ENCODE measurements at places on chromosomes 3 and 15. TPM values are rescaled to one million over a fixed set of nuclear protein-coding genes. Genes with fewer than 3 reads are reported as not detected.

GRCh38 chr3:31173118-31173718, 278.8 kb upstream of the GADL1 start:
- DNase-seq = no peak

OCA2 gene
- polyA plus RNA-seq = 9.2 TPM

ROPN1 gene
- 0.18 TPM for polyA plus RNA-seq

- DNase-seq = no peak
Observed at GRCh38 chr15:69061414-69061842, 46.9 kb downstream of the NOX5 start.

TTLL3 gene
- 28.2 TPM for polyA plus RNA-seq

GRCh38 chr3:132317229-132317948, at the start of gene ACP3:
Gene ACP3 (plus strand): TSS chr3:132317407. CDS start chr3:132317457, 50 bp downstream.
- peak; percentile 70 for DNase-seq

DNA sequence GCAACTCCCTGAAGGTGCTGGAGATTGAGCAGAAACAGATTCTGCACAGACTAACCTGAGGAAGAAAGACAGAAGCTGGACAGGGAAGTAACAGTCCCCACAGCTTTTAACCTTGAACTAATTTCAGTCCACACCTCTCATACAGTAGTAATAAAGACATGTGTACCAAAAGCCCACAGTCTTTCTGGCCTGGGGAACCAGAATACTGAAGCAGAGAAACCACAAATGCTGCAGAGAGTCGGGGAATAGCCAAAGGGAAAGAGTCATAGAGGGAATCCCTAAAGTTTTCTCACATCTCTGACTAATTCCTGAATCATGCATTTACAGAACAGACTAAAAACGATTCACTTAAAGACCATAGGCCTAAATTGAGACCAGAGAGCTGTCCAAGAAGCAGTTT, 503.4 kb upstream of the NECTIN3 start:
- no peak for DNase-seq

HGD gene
- polyA plus RNA-seq = 83.1 TPM

GRCh38 chr3:66115858-66116654, 77.3 kb upstream of the MAGI1 start:
- no peak for DNase-seq

PTH1R gene
- polyA plus RNA-seq = 181 TPM

ENTPD3 gene
- 3.0 TPM for polyA plus RNA-seq

DNA sequence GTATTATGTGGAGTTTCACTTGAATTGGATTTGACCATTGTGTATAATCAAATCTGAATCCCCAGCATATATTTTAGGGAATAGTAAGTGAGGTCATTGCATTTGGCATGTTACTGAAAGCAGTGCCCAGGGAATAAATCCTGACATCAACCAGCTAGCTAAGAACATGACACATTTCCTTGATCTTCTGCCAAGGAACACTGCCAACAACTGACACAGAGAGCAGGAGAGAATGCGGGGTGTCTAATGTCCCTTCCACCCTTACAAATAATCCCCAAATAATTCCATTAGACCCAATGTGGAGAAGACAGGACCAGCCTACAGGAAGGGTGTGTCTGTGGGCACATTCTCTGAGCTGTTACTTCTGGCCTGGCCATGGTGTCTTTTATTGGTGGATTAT, 30.6 kb upstream of the UBE3A start:
- no peak for DNase-seq

GRCh38 chr3:99902091-99902490, 84.4 kb downstream of the CMSS1 start:
- no peak for DNase-seq

DNA sequence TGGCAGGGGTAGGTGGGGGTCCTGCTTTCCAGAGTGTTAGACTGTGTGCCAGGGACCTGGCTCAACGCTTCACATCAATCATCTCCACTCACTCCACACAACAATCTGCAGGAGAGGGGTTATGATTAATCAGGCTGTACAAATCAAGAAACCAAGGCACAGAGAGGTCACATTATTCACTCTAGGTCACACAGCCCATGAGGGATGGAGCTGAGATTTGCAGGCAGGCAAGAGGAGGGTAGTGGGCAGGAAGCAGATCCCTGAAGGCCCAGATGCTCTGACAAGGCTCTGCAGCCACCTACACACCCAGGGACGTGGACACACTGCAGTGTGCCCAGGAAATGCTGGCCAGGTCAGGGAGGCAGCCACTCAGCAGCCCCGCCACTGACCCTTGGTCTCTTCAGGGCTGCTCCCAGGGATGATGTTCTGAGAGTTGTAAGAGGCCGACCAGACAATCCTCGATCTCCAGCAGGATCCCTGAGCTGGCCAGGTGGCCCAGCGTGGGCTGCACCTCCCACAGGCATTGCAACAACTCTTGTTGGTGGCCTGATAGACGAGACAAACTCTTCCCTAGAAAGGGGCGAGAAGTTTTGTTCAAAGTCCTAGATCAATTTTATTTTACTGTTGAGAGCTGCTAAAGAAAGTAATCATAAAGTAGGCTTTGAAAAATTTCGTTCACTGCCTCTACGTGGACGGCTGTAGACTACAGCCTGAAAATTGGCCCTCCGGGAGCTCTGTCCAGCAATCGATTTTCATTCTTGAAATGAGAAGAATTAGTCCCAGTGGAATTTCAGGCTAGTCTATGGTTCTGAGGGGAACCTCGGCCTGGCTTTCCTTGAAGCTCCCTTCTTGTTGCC, 4.2 kb upstream of the SLC6A6 start:
- no peak for DNase-seq

DNA sequence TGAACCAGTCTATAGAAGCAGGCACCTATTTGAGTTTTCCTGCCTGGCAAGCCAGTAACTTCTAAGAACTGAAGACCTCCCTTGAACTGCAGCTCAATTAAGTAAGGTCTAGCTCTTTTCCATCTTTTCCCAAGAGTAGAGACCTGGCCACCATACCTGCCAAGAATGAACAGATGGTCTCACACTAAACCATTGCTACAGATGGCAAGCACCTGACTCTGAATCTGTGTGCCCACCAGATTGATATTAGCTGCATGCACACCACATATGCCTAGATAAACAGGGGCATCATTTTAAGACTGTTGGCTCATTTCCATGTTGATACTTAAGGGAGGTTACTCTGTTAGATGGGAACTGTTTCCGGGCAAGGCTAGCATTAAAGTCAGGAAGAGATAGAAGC, 34.8 kb upstream of the GSK3B start:
- DNase-seq = no peak

ARHGAP31 gene
- polyA plus RNA-seq = 12.2 TPM

INTS14 gene
- 45.4 TPM for polyA plus RNA-seq

DNA sequence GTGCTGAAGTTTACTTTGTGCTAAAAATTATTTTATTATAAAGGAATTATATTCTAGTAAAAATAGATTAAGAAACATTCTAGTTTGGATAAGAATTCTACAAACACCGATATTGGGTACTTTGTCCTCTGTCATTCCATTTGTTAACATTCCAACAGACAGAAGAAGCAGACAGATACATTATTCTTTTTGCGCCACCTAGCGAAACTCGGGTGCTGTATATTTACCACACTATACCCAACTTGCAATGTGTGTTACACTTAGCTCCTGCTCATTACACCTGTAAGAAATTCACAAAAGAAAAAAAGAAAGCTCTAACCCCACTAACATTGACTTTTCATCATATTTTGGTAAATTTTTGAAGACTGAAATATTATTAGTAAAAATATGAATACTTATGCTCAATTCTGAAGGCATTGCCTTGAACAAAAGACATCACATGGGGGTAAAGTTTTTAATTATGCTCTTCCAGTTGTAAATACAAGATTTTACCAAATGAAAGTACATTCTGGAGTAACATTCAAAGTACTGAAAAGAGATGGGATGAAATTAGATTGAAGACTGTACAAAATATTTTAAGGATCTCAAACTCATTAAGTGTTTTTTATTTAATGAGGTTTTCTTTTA, 136.5 kb upstream of the MLF1 start:
- DNase-seq = peak; percentile 9

DNA sequence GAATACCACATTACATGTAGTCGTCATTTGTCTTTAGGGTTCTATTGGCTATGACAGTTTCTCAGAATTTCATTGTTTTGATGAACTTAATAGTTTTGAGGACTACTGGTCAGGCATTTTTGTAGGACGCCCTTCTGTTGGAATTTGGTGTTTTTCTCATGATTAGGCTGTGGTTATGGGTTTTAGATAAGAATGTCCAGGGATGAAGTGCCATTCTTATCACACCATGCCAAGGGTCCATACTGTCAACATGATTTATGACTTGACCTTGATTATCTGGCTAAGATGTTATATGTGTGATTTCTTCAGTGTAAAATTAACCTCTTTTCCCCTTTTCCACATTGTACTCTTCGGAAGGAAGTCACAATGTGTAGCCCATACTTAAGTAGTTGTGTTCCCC, 135.3 kb downstream of the DIPK2A start:
- no peak for DNase-seq

GRCh38 chr3:16801223-16801622, 83.5 kb upstream of the PLCL2 start:
- DNase-seq = no peak

SAMD7 gene
- not detected for polyA plus RNA-seq

TMEM40 gene
- polyA plus RNA-seq = 2.0 TPM

DNA sequence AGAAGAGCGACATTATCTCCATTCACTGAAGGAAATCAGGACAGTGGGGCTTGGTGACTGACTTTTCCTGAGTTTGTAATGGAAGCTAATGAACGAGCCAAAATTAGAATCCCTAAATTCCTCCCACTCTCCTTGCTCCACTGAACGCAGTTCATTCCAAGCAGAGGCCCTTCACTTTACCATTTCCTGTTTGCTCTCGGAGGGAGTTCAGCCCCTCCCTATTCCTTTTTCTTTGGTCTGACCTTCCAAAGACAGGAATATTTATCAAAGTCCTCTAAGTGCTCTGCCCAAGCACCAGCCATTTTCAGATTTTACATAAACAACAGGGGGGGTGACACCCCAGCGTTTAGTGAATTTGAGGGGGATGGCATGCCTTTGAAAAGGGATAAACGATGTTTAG, 24.0 kb upstream of the PTPRG start:
- no peak for DNase-seq

PATL2 gene
- polyA plus RNA-seq = 0.76 TPM

DNA sequence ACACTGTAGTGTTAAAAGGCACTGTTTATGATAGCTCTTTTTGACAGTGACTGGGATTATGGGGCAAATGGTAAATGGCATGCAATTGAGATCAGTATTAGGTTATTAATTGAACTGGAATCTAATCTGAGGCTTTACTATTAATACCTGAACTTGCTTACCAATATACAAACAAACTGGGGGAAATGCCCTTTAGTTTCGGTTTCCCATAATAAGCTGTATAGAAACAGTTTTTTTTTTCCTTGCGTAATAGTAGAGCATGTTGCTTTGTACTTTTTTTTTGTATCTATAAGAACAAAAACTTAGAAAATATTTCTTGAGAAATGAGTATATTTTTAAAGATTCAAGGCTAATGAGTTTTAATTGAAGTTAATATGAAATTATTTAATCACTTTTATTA, 95.0 kb downstream of the FNDC3B start:
- no peak for DNase-seq

DNA sequence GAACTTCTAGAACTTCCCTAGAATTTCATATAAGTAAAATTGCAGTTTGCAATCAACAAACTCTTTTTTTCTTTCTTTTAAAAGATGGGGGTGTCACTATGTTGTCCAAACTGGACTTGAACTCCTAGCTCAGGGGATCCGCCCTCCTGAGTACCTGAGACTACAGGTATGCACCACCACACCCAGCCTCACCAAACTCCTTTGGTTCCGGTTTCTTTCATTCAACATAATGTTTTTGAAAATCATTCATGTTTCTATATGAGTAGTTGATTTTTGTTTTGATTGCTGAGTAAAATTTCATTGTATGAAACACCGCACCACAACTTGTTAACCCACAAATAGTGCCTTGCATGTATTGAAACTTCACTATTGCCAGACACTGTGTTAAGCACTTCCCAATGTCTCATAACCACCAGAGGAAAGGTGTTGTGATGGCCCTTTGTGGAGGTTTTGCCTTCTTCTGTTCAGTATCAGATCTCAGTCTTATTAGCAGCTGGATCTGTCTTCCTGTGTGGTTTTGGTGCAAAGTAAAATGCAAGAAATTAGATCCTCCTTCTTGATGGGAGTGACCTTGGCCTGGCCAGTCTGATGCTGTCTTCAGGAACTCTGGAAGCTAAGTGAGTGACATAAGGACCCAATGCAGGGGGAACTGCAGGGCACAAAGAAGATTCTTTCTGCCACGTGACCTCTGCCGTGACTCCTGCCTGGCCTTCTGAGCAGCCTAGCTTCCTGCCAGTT, 78.8 kb upstream of the UBE2E1 start:
- no peak for DNase-seq

LRRC58 gene
- polyA plus RNA-seq = 32.5 TPM

Data from left renal cortex interstitium (tissue), 4 donors.